ENCODE measurements at places on chromosomes 6 and 20.
A peak's percentile ranks its signal among the peaks of the same experiment; 100 is the strongest.

DNA sequence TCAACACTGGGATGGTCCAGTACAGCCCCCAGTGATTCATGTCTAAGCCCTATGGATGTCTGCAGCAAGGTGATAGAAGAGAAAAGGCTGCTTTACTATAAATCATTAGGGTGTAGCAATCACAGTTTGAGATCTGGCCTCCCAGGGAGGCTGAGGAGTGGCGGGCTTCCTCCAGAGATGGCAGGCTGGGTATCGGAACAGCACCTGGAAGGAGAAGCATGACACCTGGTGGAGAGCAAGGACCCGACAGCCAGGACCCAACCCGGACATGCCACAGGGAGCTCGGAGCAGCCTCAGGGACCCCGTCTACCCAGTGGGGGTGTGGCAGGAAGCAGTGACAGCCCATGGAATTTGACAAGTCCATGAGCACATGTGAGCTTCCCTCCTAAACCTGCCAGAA, 114.8 kb upstream of the CD93 start:
- DNase-seq, result peak; percentile 46

DNA sequence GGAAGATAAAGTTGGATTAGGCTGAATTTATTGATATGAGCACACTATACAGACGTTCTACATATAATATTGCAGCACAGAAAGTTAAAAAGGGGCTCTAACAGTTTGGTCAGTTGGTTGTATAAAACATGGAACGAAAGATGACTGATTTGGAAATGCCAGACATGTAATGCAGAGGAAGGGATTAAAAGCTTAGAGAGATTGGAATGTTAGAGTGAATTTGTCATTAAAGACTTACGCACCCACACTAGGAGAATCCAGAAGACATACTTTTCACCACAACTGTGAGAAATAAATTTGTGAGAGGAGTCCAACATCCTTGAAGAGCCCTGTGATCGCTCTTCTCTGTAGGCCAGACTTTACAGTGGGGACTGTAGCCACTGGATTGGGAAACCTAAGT, 134.7 kb downstream of the GPR63 start:
- DNase-seq, result no peak

DNA sequence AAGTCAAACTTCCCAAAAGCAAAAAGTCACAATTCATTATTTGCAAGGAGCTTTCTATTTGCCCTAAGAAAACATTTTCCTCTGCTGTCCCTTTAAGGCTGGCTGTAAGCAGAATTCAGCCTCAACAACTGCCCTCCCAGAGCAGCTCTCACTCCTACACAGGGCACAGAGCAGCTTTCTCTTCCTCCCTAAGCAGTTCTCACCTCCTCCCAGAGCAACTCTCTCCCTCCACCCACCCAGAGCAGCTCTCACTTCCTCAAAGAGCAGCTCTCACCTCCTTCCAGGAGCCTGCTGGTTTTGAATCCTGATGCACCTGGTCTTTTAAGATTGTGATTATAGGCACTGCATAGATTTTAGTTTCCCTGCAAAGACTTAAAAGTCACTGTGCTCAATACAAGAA, 120.6 kb upstream of the TMEM181 start:
- no peak for DNase-seq

DNA sequence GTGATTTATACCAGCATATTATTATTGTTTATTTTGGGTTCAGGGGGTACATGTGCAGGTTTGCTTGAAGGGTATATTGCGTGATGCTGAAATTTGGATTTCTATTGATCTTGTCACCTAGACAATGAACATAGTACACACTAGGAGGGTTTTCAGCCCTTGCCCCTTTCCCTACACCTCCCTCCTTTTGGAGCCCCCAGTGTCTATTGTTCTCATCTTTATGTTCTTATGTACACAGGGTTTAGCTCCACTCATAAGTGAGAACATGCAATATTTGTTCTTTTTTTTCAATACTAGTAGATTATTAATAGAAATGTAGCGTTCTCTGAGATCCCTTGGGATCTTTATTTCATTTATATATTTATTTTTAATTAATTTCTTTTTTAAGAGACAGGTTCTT, 79.2 kb upstream of the MRAP2 start:
- no peak for DNase-seq

DNA sequence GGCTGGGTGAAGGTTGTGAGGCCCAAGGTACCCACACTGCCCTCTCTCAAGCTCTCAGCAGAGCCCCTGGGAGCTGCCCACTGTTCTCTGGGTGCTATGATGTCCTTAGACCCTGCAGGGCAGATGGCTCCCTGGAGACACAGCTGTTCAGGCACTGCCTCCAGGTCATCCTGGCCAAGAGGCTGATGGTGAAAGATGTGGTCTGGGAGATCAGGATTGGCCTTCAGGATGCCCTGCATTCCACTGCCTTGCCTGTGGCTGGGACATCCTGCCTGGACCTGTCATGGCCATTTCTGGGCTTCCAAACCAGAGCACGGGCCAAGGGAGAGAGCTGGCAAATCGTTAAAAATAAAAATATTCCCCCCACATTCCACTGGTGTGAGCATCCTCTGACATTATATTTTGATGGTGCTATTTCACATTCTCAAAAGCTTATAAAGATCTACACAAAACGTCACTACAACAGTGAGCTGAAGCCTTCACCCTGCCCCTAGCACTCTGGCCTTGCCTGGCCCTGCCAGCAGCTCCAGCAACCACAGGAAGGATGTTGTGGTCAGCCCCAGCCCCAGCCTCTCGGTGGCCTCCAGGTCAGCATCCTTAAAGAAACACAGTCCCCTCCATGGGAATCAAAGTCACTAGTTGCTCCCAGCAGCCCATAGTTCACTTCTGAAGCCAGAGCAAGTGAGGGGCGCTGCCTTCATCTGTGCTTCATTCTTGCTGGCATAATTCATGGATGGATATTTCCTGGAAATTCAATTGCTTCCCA, 13.5 kb upstream of the KCNK16 start:
- DNase-seq, result no peak

GRCh38 chr6:139392794-139393193, 18.3 kb upstream of the CITED2 start:
- peak; percentile 74 for DNase-seq

GRCh38 chr20:39070484-39071231, 108.5 kb downstream of the DHX35 start:
- no peak for DNase-seq

DNA sequence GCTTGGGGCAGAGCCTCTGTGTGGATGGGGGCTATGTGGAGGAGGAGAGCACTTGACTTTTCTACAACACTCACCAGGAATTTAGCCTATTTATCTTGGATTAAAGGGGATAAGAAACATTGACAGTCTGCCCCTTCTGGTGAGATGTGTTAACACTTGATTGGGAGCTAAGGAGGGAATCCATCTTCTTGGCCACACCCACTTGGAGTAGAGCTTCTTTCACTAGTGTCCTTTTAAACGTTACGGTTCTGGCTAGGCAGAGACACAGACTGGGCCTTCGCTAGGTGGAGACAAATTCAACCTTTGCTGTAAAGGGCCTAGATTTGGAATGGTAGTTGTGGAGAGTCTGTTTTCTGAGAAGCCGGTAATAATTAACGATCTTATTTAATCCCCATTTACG, 15.5 kb upstream of the TPBG start:
- DNase-seq, result peak; percentile 4

DNA sequence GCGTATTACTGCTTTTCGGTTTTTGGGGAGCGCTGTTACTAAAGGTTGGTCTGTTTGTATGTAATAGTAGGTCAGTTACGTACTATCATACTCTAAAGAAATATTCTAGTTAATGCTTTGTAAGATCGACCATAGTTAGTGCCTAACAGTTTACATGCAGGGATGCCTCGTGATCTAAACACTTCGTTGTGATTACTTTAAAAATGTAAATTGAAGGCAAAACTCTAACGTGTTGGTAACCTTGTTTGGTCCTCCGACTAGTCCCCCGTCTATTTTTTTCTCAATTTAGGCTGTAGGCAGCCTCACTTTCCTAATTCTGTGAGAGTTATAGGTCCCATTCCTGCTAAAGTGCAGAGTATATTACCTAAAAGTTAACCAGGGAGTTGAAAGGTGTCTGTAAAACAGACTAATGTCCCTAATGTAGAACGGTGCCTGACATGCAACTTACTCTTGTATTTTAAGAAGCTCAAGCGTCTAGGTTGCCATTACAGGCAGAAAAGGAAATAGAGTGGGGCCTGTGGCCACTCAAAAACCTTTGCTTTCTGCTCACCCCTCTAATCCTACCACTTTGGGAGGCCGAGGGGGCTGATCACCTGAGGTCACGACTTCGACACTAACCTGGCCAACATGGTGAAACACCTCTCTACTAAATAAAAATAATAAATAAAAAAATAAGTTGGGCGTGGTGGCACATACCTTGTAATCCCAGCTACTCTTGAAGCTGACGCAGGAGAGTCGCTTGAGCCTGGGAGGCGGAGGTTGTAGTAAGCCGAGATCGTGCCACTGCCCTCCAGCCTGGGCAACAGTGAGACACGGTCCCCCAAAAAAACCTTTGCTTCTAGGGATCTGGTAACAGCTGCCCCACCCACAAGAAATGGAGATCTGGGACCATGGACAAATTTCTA, 37.8 kb downstream of the HFE start:
- peak; percentile 25 for DNase-seq

- DNase-seq, result no peak
These were observed 95.0 kb downstream of the CDH26 start for GRCh38 chr20:60053125-60053817.

DNA sequence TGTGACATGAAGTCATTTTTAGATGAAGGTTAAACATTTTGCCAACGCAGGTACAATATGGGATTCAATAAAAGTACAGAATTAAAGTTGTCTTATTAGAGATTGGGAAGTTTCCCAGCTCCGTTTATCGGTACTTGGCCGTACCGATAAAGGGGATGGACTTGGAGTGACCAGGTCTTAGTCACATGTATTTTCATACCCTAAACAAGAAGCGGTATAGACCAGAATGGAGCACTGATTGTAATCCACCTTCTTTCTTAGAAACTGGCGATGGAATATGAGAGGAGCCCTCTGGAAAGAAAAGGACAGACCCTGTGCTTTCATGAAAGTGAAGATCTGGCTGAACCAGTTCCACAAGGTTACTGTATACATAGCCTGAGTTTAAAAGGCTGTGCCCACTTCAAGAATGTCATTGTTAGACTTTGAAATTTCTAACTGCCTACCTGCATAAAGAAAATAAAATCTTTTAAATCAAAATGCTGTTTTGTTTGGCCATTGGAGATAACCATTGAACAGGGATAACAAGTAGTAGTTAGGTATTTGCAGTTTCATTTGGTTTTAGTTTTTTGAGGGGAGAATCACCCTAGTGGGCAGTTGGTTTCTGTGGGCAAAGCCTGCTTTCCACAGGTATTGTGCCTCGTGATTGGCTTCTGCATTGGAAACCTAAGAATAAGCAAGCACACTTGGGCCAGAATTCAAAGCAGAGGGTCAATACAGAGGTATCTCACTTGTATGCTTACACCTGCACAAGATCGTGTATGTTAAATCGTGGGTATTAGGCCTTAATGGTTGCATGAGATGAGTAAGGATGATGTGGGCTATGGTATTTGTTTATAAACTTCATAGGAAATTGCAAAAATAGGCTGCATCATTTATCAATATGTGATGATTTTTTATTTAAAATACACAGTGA, 11.2 kb upstream of the ZNFX1 start:
- no peak for DNase-seq

GRCh38 chr20:56841346-56841908, 212.3 kb downstream of the TFAP2C start:
- DNase-seq, result no peak

GRCh38 chr6:119713903-119714302, 364.3 kb upstream of the MAN1A1 start:
- DNase-seq, result no peak

GRCh38 chr6:16717275-16717942, 43.9 kb downstream of the ATXN1 start:
- DNase-seq, result no peak

DNA sequence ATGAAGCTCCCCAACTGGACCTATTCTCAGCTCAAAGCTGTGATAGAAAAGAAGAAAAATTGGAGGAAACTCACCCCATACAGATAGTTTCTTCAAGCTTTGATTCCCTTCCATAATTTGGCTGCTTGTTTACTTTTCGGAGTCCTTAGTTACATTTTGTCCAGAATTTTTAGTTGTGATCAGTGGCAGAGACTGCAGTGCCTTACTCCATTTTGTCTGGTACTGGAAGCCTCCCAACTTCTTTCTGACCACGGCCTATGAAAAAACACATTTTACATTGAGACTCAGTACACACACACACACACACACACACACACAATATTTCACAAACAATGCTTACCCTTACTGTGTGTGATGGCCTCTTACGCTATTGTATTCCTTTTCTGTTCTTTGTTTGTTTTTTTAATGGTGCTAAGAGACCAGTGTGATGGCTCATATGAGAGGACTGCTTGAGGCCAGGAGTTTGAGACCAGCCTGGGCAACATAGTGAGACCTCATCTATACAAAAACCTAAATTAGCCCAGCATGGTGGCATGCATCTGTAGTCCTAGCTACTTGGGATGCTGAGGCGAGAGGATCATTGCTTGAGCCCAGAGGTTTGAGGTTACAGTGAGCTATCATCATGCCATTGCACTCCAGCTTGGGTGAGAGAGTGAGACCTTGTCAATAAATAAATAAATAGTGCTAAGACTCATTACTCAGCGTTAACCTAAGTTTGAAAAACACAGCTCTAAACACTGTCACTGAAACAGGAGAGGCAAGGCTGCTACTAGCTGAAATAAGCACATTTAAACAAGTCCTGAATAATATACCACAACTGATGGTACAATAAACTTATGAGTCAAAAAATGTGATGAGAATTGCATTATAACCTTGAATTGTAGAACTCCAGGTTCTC, 13.8 kb upstream of the RNF8 start:
- no peak for DNase-seq

DNA sequence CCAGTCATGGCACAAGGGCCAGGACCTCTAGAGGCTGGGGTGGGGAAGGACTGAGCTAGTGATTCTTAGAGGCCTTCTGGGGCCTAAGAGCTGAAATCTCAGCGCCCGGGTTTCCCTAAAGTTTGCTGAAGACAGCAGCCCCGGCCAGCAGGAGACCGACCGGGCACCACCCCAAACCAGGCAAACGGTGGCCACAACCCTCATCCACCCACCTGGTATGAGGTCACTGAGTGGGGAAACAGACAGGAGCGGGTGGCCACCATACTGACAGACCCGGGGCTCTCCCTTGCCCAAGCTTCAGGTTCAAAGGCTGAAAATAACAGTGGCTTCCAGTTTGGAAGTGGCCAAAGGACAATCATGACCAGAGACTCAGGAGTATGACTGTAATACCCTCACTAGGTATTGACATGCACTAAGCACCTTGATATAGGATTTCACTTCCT, 35.0 kb upstream of the ID1 start:
- DNase-seq, result no peak

- no peak for DNase-seq
These were observed 13.5 kb upstream of the TBX18 start for GRCh38 chr6:84777888-84778287.

- no peak for DNase-seq
These were observed 1.5 kb downstream of the GTF3C6 start for GRCh38 chr6:110960014-110960390.

- DNase-seq, result no peak
These were observed 68.5 kb downstream of the FYN start for GRCh38 chr6:111804627-111805235.

Measured in Caki2 (cell line).